ENCODE measurements at places on chromosomes 4 and X.

DNA sequence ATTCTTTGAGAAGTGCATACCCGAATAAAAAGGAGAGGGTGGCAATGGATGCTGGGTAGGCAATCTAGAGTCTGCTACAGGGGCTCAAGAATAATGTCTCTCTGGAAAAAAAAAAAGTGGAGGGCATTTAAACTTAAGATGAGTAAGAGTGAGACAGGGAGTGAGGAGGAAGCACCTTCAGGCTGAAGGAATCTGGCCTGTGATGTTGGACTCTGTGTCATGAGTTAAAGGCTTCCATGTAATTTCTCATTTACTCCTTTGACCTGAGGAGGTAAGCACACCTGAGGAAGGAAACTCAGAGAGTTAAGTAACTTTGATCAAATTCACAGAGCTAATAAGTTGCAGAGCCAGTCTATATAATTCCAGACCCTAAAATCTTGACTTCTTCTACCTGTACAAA, 3.2 kb upstream of the PRKG2 start:
- DNase-seq = no peak

GRCh38 chr4:166091146-166091545, 218.1 kb downstream of the TLL1 start:
- no peak for DNase-seq

- no peak for DNase-seq
Measured at GRCh38 chrX:11611965-11612364, 53.8 kb downstream of the ARHGAP6 start.

GRCh38 chr4:124337874-124338273, 374.7 kb downstream of the ANKRD50 start:
- DNase-seq = no peak

DNA sequence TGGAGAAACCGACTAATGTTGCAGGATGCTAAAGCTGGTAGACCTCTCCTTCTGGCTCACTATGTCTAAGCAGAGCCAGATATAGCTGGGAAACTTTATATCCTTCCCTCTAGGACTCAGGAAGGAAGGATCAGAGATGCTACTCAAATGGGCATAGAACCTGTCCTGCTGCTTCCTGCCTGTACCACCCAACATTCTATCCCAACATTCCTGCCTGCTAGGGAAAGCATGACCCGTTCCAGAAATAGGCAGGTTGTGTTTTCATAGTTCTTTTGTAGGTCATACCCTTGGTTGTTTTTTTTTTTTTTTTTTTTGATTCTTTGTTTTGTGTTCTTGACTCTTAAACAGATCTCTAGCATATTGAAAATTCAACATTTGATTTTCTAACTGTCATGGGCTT, 5.3 kb downstream of the NPNT start:
- no peak for DNase-seq

DNA sequence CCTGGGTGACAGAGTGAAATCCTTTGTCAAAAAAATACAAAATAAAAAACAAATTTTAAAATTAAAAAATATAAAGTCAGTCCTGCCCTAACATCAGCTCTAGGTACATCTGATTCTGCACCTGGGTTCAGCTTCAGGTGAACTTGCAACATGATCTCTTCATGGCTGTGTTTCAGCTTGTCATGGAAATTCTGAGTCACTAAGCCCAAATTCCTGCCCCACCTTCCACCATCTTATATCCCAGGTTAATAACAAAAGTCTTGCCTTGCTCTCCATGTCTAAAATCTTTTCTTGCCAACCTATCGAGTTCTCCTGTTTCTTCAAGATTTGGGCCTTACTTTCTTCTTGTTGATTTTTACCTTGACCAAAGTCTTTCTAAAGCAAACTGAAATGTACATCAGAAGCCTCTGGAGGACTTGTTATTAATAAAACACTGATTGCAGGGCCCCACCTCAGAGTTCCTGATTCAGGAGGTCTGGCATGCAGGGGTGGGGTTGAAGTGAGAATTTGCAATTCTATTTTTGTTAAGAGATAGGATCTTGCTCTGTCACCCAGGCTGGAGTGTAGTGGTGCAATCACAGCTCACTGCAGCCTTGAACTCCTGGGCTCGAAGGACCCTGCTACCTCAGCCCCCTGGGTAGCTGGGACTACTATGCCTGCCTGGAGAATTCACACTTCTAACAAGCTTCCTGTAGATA, 125.8 kb upstream of the VCX3A start:
- no peak for DNase-seq

DNA sequence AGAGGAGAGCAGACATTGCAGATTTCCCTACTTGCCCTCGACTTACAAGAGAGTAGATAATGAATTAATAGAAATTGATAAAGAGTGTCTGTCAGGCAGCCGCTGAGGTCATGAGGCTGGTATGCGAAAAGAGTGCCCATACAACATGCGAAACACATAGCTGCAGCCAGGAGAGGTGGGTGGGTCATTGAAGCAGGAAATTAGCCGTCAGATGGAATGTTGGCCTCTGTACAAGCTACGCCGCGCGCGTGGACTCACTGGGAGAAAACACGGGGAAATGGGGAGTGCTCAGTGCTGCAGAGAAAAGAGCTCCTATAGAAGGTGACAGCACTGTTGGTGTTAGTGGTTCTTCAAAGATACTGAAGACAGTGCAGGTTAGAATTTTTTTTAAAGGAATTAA, 125.1 kb downstream of the RAPGEF2 start:
- DNase-seq = no peak

DNA sequence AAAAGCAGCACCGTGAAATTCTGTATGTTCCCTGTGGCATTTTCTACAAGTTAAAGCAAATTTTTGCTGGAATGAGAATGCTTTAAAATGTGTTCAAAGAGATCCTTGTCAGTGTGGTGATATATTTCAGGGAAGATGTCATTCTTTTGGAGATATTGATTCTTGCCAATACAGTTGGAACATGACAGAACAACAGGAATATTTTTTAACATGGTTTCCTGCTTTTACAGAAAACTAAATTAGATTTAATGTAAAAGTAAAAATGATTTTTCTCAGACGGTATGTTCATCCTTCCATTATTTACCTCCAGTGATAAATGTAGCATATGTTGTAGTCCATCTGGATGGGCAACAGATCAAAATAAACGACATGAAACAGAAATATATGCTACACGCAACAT, 474.8 kb downstream of the TMA16 start:
- no peak for DNase-seq

DNA sequence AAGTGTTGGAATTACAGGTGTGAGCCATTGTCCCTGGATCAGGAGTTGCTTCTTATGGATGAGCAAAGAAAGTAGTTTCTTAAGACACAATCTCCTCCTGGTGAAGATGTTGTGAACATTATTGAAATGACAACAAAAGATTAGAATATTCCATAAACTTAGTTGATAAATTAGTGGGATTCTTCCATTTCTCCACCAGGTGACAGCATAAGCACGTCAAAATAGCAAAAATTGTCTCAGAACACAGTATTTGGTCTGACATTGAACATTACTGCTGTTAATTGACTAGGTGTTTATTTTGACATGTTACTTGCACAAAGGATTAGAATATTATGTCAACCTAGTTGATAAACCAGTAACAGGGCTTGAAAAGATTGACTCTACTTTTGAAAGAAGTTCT, 21.6 kb downstream of the CLDN34 start:
- DNase-seq = no peak

GRCh38 chr4:152516156-152516555, 19.7 kb downstream of the FBXW7 start:
- DNase-seq = peak; percentile 11

DNA sequence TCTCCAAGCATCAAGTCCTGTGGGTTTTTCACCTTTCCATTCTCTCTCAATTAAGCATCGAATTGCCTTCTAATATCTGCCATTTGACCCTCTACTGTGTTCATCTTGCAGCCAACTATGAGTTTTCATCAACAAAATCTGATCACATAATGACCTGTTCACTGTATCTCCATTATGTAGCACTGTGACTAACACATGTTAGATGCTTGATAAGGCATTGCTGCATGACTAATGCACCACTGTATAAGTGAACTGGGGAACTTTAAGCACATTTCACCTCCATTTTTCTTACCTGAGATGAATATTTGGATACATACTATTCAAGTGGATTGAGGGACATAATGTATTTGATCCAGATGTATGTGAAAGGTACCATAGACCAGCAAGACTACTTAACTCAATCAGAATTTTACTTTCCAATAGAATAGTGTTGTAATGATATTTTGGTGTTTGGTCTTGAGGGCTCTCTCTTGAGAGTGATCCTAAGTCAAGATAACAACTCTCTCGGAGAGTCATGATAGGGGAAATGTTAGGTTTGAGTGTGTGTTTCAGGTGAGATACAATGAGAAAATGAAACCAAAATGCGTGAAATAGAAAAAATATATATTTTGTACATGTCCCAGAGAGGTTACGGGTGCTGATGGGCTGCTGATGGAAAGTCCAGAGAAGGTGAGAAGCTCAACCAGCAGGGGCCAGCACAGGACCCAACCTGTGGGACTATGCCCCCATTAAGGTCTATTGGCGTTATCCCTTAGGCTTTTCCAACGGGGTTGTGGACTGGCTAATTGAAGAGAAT, 60.2 kb upstream of the HS3ST1 start:
- no peak for DNase-seq

DNA sequence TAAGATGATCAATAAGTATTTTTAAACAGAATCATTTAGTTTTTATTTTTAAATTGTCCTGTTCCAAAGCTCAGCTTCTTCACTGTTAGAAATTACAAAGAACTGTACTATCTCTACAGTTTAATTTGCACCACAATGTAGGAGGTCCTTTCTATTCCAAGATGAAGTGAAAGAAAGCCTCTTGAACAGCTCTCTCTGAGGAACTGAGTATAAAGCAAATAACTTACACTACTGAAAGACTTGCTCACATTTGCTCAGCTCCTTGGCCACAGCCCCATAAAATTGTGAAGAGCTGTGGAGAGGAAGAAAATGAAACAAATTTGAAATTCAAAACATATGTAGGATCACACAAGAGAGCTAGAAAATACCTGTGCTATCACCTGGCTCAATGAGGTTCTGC, 68.6 kb downstream of the ENPEP start:
- DNase-seq = no peak

DNA sequence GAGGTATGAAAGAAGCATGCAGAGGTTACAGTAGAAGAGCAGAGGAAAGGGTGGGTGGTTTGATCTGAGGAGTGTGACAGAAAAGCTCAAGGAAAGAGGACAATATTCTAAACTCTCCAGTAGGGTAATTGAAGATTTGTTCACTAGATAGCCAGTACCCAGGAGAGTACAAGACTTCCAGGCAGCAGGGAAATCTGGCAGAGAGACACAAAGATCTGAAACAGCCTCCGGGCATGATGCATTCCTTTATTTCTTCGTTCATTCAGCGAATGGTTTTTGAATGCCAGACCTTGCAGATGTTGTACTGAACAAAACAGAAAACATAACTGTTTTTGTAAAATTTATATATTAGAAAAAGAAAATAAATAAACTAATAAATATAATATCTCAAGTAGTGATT, 766.6 kb downstream of the FAT4 start:
- DNase-seq = no peak

DNA sequence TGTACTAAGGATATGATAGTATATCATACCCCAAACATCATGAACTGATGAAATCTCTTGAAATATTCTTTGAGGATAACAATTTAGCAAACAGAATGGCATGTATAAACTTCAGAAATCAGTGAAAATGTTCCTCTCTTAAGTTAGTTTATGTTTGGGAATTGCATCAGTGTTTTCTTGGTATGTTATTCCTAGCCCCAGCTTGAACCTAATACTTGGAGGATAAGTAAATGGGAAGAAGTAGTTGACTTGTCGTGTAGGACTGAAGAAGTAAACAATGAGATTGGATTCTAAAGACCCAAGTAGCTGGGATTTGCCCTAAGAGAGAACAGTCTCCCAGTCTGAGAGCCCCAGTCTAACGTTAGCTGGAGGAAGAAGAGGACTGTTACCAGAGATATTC, 355.7 kb downstream of the GALNTL6 start:
- DNase-seq = no peak

DNA sequence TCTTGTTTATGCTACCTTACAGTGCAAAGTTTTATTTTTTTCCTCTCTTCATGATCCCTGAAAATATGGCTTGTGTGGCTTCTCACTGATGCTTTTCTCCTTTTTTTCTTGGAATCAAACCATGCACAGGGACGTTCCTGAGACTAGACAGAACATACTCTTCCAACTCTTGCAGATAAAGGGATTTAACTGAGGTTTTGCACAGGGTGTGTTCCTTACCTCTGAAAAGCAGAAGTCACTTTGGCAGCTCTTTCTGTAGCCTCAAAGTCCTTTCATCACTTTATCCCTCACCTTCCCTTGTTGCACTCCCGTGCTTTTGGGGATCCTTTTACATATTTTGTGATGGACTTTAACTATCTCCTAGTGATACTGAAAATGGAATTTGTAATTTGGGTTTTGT, 300.1 kb downstream of the SPRY1 start:
- no peak for DNase-seq

DNA sequence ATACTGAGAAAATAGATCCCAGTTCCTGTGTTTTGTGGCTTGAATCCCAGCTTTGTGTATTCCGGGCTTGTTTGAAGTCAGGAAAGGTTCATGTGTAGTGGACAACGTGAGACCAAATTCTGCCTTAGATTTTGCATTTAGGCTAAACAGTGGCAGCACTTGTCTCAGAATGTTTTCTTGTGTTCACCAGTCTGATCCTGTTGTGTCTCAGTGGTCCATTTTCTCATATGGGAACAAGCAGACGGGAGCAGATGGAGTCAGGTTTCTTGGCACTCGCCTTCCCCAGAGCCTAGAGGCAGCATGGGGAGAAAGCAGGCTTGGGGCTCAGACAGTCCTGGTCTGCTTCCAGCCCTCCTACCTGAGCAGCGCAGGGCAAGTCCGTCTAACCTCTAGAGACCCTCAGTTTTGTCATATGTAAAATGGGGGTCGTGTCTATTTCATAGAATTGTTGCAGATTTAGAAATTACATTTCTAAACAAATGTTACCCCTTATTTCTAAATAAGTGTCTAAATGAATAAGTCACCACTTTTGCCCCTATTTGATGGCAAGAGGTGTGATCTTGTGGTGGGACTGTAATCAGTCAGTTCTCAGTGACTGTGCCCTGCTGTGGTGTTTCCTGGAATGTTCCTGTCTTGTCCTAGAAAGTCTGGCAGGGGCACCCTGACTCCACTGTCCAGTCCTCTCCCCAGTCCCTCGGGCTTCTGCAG, 28.3 kb upstream of the MSANTD1 start:
- DNase-seq = no peak

DNA sequence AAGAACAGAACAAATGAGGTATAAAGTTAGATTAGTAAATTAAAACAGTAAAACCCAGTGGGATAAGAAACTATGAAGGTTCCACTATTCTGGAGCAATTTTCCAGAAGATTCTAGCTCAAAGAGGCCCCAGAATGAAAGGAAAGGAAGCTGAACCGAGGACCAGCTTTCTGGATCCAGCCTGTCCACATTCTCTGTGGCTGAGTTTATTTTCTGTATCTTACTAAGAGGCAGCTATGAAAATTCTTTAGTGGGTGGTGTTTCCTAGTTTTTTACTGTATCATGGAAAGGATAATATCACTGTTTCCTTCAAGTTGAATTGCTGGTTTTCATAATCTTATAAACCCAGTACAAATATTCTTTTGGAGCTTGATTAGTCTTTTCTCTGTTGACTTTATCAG, 11.8 kb downstream of the DAPP1 start:
- no peak for DNase-seq

GRCh38 chr4:166459621-166460020, 586.6 kb downstream of the TLL1 start:
- no peak for DNase-seq

- no peak for DNase-seq
Measured at GRCh38 chr4:165184220-165184619, 23.1 kb upstream of the KLHL2 start.
